ENCODE measurements at places on chromosomes 5 and 9.

DNA sequence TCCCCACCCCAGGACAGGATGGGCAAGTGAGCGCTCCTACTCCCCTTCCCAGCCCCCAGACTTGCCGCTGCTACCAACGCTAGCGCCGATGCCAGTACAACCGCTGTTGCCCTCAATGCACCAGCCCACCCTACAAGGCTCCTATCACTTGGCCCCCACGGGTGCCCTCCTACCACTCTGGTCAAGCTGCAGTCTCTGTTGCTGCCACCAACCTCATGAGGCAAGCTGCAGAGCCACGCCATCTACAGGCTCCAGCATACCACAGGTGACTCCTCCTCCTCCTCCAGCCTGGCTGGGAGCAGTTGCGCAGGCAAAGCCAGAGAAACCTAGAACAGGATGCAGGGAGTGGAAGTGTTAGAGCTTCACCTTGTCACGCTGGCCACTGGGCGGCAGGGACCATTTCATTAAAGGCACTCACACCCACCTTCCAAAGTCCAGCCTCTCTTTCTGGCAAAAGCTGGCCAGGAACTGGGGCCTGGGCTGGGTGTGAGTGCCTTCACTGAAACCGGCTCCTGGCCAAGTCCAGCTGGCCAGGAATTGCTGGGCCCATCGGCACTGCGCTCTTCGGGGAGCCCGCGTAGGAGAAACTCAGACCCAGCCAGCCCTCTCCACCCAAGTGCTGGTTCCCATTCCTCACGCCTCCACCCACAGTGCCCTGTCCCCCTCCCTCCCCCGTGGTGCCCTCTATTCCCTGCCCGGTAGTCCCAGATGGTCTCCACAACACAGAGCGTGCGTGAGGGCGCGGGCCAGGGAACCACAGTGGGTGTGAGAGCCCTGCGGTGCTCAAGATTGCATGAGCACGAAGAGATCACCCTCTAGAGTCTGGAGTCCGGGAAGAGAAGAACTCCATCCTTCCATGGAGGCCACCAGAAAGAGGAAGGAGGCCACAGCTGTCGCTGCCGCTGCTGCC is 1.6 kb upstream of the PCAT7 start:
- no peak for DNase-seq

- DNase-seq: no peak
These were observed 27.7 kb downstream of the KCTD16 start for GRCh38 chr5:144198386-144198785.

GRCh38 chr5:51652980-51653379 is 269.7 kb downstream of the ISL1 start:
- DNase-seq: no peak

GRCh38 chr5:173233347-173234128 is 1.5 kb downstream of the NKX2-5 start:
- DNase-seq: no peak

GRCh38 chr9:13158986-13159385 is 120.5 kb downstream of the MPDZ start:
- DNase-seq: no peak

Data from T-helper 2 cell (primary cell).